Putamen (tissue), 1 donor: ENCODE measurements at places on chromosomes 5 and 9.
A peak's percentile ranks its signal among the peaks of the same experiment; 100 is the strongest.

DNA sequence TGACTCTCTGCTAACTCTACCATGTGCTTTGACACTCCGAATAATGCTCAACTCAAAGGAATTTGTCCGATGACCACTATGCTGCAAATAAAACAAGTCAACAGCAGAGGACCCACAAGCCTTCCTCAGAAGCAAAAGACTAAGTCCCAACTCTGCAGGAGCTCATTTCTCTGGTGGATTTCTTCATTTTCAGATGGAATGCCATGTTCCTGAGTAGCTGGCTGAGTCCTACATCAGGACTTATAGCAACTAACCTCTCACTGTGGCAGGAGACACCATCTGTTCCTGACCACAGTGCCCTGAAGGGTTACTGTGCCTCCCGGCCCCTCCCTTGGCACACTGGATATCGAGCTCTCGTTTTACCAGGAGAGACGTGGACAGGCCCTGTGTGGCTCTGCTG lies 20.8 kb downstream of the LHFPL2 start:
- no peak for DNase-seq

DNA sequence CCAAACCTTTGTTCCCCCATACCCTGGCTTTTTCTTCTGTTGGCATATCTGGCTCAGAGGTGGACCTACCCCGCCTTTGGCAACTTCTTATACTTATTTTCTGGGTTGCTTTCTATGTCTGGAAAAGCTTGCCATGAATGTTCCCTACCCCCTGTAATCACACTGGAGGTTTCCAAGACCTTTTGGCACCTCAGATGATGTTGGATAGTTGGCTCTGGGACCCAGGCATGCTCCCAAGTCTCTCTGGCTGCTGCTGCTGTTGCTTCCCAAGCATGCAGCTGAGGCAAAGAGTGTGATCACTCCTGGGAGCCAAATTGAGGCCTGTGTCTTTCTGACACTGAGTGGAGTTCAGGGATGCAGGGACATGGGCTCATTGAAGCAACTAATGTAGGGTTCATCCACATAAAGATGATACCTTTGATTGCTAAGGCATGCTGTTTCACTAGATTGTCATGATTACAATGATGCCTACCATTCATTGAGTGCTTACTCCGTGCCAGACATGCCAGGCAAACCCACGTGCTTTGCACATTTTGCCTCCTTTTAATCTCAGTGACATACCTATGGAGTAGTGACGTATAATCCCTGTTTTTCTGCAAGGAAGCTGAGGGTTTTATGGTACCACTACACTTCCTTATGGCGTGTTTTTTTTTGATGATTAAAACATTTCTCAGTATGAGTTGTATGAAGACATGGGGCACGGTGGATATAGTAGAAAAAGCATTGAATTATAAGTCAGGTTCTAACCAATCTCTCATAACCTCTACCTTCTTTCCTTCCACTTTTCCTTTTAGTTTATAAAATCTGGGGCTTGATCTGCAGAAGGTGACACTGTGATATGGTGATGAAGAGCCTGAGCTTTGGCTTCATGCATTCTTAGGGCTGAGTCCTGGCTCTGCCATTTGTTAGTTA lies 73.1 kb downstream of the ARHGAP26 start:
- no peak for DNase-seq

GRCh38 chr9:89945133-89945532 lies 340.3 kb downstream of the GADD45G start:
- no peak for DNase-seq

GRCh38 chr5:17228821-17229291 lies 11.4 kb downstream of the BASP1 start:
- DNase-seq: no peak

- peak; percentile 93 for DNase-seq
Observed at GRCh38 chr9:5832538-5833529, at the start of gene ERMP1. TSS of gene ERMP1 (minus strand) at chr9:5833117. CDS start at chr9:5833027, 90 bp downstream.

GRCh38 chr5:133552925-133553525 lies 59.3 kb downstream of the FSTL4 start:
- DNase-seq: no peak

DNA sequence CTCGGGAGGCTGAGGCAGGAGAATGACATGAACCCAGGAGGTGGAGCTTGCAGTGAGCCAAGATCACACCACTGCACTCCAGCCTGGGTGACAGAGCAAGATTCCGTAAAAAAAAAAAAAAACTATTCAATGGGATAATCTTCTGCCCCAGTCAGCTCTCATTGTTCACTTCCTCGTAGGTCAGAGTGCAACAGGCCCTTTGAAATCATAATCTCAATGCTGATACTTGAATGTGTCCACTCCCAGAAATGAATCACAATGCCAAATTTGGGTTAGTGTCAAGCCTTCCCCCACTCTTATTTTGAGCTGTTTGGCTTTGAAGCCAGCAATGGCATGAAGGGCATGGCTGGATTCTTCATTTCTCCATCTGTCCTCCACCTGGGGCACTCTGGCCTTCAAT lies 610.3 kb upstream of the KLF4 start:
- DNase-seq: no peak

GRCh38 chr9:28267351-28267750 lies 694.1 kb upstream of the C9orf72 start:
- DNase-seq: no peak

DNA sequence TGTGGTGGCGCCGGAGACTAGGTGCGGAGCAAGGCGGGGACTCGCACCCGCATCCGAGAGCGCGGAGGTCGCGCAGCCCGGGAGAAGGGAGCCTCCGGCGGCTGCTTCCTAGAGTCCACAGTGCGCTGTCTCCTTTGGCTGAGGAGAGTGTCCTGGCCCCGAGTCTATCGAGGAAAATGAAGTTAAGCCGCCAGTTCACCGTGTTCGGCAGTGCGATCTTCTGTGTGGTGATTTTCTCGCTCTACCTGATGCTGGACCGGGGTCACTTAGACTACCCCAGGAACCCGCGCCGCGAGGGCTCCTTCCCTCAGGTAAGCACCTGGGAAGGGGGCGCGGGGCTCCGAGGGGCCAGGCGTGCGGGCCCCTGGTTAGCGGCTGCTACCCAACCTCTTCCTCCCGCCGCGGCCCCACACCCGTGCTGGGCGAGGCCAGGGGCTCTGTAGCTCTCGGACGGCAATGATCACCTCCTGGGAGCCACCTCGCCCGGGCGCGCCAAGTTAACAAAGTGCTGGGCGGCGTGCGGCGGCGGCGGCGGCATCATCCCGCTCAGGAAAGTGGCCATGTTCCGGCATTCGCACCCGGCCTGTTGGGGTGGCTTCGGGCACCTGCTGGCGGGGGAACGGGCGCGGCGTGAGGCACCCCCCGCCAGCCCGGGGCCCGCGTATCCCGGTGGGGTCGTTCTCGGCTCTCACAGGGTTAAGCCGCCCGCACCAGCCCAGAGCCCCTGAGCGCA lies 681 bp downstream of the MAN2A1 start:
- no peak for DNase-seq

DNA sequence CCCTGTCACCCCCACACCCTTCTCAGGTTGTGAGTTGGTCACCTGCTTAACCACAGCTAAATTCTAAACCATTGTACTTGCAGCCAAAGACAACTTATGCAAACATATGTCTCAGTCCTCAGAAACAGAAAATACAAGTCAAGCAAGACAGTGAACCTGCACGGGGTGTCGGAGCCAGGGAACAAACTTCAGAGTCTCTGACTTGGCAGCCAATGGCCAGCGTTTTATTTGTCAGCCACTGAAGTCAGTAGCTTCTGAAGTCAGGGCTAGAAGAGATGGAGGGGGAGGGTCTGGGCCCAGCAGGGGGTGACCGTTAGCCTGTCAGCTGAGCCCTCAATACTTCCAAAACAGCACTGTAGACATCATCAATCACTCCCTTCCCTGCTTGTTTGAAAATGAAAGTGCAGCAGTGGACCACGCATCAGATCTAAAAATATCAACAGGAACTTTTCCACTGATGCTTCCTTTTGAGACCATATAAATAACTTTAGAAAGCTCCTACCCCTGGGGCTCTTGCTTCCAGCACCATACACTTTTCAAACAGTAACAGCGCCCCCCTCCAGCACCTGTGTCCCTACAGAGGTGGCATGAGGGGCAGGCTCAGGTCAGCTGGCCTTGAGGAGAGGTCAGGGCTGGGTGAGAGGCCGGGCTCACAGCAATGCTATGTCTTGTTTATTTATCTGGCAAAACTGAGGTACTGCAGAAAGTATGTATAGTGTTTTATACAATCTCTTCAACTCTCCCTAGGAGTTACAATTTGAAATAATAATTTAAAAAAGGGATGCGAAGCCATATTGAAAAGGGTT lies 142.5 kb downstream of the ACER2 start:
- no peak for DNase-seq

DNA sequence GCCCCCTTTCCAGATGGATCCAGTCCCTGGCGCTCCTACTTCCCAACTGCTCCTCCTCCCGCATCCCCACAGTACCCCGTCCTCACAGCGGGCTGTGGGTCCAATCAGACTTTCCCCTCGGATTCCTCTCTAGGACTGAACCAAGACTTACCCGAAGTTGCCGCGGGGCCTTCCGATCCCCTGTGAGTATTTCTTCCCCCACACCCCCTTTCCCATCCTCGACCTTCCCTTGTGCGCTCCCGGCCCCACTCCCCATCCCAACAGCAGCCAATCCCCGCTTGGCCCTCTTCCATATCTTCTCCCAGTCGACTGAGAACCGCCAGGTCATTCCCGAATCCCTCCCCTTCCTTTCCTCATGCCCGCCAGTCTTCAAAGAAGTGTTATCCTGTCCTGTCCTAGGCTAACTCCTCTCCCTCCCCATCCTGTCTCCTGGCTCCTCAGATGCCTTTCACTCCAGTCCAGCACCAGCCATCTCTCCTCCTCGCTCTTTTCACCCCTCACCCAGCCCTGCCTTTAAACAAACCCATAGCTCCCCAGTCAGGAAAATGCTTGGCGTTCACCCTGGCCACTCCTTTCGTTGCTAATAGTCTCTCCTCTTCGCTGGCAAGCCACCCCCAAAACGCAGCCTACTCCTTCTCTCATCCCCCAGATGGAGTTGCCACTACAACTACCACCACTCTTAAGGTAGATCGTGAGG lies 646 bp downstream of the SWI5 start:
- no peak for DNase-seq

GRCh38 chr5:67383451-67383850 lies 186.9 kb upstream of the CD180 start:
- no peak for DNase-seq
